ENCODE measurements at places on chromosomes 3 and 15. TPM values are rescaled to one million over a fixed set of nuclear protein-coding genes. Genes with fewer than 3 reads are reported as not detected.

RLBP1 gene
- not detected for total RNA-seq

LSAMP gene
- 0.16 TPM for total RNA-seq

ZNF148 gene
- total RNA-seq = 15.9 TPM

ATOSA gene
- 15.0 TPM for total RNA-seq

SETD5 gene
- total RNA-seq = 46.2 TPM

PRR23C gene
- not detected for total RNA-seq

ACKR4 gene
- total RNA-seq = 1.5 TPM

FRMD5 gene
- total RNA-seq = 0.81 TPM

GOLGA6L7 gene
- not detected for total RNA-seq

FEZF2 gene
- total RNA-seq = not detected

P2RY14 gene
- not detected for total RNA-seq

GCSAM gene
- total RNA-seq = not detected

LRRC2 gene
- total RNA-seq = 0.32 TPM

SEMA3G gene
- under 0.01 TPM for total RNA-seq

CLRN1 gene
- total RNA-seq = not detected

LTF gene
- under 0.01 TPM for total RNA-seq

CCR2 gene
- total RNA-seq = not detected

SNURF gene
- 2.5 TPM for total RNA-seq

BTLA gene
- total RNA-seq = not detected

ZMYND10 gene
- not detected for total RNA-seq

TGM4 gene
- total RNA-seq = not detected

TMEM266 gene
- not detected for total RNA-seq

TM4SF4 gene
- total RNA-seq = not detected

LYZL4 gene
- total RNA-seq = not detected

LDHAL6B gene
- not detected for total RNA-seq

ACSBG1 gene
- not detected for total RNA-seq

WHAMM gene
- 2.4 TPM for total RNA-seq

TRIM42 gene
- not detected for total RNA-seq

EIF2A gene
- total RNA-seq = 147 TPM

CP gene
- 14.1 TPM for total RNA-seq

SAXO2 gene
- not detected for total RNA-seq

GJD2 gene
- total RNA-seq = not detected

MRPL3 gene
- total RNA-seq = 92.4 TPM

SI gene
- total RNA-seq = not detected

SCN11A gene
- total RNA-seq = not detected

REC114 gene
- not detected for total RNA-seq

TUSC7 gene
- not detected for total RNA-seq

STRC gene
- total RNA-seq = not detected

SERPINI2 gene
- total RNA-seq = not detected

SLC12A8 gene
- total RNA-seq = 3.4 TPM

RGMA gene
- 7.0 TPM for total RNA-seq

ZPLD1 gene
- not detected for total RNA-seq

ANKRD63 gene
- total RNA-seq = not detected

CXCR6 gene
- not detected for total RNA-seq

IMPG2 gene
- not detected for total RNA-seq

DLL4 gene
- total RNA-seq = 0.54 TPM

PRRT3 gene
- 2.8 TPM for total RNA-seq

CAND2 gene
- under 0.01 TPM for total RNA-seq

PPP1R14D gene
- total RNA-seq = not detected

DNAJC13 gene
- total RNA-seq = 25.1 TPM

P4HTM gene
- total RNA-seq = 26.2 TPM

GABRR3 gene
- total RNA-seq = not detected

MAP1A gene
- total RNA-seq = 9.2 TPM

CYP1A2 gene
- not detected for total RNA-seq

GRK7 gene
- total RNA-seq = not detected

SOX14 gene
- not detected for total RNA-seq

TPRG1 gene
- total RNA-seq = 5.8 TPM

XRN1 gene
- 12.8 TPM for total RNA-seq

LRRC34 gene
- 10.5 TPM for total RNA-seq

ARMC8 gene
- 32.1 TPM for total RNA-seq
